ENCODE measurements at places on chromosomes 16 and 17.
A peak's percentile ranks its signal among the peaks of the same experiment; 100 is the strongest.

GRCh38 chr17:44216173-44216572 is 3.3 kb downstream of the UBTF start:
- no peak for DNase-seq

DNA sequence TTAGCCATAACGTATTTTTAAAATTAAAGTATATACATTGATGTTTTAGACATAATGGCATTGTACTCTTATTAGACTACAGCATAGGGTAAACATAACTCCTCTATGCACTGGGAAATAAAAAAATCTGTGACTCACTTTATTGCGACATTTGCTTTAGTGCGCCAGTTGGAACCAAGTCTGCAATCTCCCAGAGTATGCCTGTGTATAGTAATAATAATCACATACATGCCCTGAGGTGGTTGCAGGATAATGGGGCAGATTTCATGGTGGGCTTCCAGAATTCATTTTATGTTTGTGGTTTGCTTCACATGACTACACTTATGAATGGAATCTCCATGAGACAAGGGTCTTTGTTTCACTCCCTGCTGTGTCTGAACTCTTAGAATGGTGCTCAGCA is 66.9 kb upstream of the N4BP1 start:
- DNase-seq, result no peak

DNA sequence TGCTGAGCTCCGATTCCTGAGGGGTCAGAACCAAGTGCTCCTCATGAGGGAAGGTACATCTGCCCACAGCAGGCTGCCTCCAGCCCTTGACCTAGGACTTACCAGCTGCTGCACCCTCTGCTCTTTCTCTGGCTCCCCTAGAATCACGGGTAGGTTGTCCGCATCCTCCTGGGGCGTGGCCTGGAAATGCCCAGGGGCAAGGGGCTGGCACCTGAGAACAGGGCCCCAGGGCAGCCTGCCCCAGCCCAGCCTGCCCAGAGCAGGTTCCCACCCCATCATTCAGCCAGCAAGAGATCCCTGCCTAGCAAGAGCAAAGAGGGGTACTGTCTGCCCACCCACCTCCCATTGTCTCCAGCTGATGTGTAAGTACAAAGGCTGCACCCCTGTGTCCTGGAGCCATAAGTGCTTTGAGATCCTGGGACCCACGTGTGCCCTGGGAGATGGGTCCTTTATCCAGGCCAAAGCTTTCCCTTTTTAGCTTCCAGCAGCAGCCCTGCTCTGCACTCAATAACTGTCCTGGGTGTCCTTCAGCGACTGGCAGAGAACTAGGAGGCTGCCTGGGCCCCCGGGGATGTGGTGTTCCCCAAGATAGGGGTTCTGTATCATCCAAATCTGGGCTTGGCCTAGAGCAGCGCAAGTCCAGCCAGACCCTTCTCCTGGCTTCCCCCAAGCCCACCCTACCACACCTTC is 5.1 kb downstream of the TSPOAP1 start:
- no peak for DNase-seq

GRCh38 chr17:19376811-19377210 is 1.5 kb upstream of the MAPK7 start:
- no peak for DNase-seq

GRCh38 chr17:8300627-8301242 is 5.5 kb upstream of the SLC25A35 start:
- peak; percentile 39 for DNase-seq

- no peak for DNase-seq
Observed at GRCh38 chr16:78176435-78176834, 77.0 kb downstream of the WWOX start.

GRCh38 chr17:42908872-42909700 is 8.5 kb downstream of the G6PC1 start:
- DNase-seq, result no peak
